Hematopoietic multipotent progenitor cell treated with erythropoietin and hydrocortisone succinate and interleukin-3 and kit ligand, for 8 days (in vitro differentiated cells): ENCODE measurements at places on chromosomes 6 and 20.

GRCh38 chr20:61887596-61888093 is 178.0 kb downstream of the TAF4 start:
- no peak for DNase-seq

DNA sequence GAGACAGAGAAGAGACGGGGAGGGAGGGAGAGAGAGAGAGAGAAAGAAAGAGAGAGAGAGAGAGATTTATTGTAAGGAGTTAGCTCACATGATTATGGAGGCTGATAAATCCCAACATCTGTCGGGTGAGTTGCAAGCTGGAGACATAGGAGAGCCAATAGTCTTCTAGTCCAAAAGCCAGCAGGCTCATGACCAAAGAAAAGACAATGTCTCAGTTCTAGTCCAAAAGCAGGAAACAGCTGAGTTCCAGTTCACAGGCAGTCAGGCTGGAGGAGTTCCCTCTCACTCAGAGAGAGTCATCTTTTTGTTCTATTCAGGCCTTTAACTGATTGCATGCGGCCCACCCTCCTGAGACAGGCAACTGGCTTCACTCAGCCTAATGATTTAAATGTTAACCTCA is 416.6 kb downstream of the PREX1 start:
- DNase-seq = no peak

DNA sequence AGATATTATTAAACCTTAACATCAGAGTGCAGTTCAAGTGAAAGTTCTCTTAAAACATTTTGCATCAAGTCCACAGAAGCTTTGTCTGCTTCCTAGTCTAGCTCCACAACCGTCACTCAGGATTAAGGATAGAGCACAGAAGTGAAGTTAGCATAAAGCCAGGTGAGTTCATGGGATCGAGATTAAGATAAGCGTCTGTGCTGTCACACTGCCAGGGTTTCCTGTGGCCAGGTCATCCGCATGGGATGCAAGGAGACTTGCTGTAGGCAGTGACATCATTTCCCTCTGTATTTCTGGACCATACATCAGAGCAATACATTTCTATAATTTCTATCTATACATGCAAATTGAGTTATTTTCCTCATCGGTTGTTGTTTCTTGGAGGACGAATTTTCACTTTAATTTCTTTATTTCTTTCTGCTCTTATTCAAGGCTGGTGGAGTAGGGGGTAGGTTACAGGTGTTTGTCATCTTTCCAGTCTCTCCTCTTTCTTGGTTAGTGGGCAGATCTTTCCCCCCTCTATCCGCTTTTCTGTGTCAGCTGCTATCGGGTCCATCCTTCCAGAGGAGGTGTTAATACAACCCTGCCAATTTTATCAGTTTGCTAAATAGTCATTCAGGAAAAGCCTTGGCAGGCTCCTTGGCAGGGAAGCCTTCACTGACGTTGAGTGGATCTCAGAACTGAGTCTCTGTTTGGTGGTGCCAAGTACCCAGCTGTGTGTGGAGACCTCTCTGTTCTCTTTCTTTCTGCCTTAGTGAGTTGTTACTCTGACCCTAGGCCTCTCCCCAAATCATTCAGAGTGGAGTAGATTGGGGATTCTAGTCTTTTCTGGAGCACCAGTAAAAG is 307.6 kb upstream of the MAP3K7 start:
- no peak for DNase-seq

GRCh38 chr6:156557251-156557910 is 219.8 kb upstream of the ARID1B start:
- no peak for DNase-seq

DNA sequence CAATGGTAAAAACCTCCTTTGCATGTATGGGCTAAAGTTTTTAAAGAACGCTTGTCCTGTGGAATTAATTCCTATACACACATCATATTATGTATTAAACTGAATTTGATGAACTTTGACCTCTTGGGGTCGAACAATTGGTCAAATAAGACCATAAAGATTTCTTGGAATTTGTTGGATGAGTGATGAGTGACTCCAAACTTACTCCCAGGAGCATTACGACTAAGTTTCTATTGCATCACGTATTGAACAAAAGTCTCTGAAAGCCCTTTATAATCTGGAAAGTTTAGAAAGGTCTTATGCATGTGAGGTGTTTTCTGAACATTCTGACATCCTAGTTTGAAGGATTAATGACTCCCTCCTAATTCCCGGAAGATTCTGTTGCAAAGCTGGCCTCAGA is 126.9 kb upstream of the BMP5 start:
- DNase-seq = no peak

GRCh38 chr6:156827382-156827781 is 50.2 kb downstream of the ARID1B start:
- DNase-seq = no peak

GRCh38 chr6:16681260-16681873 is 79.9 kb downstream of the ATXN1 start:
- DNase-seq = no peak

DNA sequence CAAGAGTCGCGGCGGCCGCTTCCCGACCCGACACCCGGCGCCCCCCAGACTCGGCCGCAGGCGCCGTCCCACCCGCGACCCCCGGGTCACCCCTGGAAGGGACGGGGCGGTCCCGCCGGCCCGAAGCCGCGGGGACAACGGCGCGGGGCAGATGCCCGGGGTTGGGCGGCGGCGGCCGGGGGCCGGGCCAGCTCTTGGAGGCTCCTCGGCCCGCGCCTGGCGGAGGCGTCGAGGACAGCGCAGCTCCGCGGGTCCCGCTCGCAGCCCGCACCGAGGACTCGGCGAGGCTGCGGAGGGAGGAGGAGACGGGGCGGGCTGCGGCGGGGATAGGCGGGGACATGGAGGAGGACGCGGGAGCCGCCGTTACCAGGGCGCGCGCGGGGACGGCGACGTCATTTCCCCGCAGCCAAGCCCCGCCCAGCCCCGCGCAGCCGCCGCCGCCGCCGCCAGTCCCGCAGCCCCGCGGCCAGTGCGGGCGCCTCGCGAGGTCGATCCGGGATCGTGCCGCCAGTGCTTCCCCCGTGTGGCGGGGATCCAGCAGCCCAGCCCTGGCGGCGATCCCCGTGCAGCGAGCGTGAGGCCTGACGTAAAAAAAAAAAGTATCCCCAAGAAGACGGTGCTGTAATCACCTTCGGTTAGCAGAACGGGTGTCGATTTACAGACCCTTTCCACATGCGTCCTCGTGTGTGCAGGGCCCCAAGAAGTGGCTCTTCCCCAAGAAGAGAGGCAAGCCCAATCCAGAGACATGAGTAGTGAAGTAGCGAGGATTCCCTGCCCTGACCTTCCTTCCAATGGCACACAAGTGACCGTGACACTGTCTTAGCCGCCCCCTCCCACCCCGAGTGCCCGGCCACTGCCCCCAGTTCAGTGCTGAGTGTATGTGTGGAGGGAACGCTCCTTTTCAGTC is at the start of gene FAM184A:
FAM184A (minus strand) TSS at position 289 of the 907 bp plus-strand sequence. CDS start 365 bp downstream, outside the sequence.
- peak; percentile 47 for DNase-seq

GRCh38 chr20:16777126-16777525 is 29.0 kb downstream of the OTOR start:
- no peak for DNase-seq

- no peak for DNase-seq
Observed at GRCh38 chr6:63685446-63686379, 50.1 kb downstream of the PHF3 start.

- DNase-seq = no peak
Observed at GRCh38 chr20:19813846-19814640, 56.0 kb downstream of the RIN2 start.

DNA sequence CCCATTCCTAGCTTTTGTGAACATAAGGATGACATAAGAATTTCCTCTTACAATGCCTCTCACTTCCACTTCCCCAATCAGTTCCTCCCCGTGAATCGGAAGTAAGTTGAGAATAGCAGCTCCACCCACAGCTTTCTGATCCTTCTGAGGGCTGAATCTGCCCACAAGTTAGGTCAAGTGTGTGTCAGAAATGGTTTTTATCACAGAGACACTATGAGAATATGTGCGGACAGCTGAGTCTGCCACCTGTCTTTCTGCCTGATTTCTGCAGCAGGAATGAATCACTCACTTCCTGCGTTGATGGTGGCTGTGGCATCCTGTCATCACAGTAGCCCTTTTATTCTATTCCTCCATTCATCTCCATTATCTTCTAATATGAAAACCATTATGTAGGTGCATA is 70.2 kb downstream of the RIN2 start:
- no peak for DNase-seq

DNA sequence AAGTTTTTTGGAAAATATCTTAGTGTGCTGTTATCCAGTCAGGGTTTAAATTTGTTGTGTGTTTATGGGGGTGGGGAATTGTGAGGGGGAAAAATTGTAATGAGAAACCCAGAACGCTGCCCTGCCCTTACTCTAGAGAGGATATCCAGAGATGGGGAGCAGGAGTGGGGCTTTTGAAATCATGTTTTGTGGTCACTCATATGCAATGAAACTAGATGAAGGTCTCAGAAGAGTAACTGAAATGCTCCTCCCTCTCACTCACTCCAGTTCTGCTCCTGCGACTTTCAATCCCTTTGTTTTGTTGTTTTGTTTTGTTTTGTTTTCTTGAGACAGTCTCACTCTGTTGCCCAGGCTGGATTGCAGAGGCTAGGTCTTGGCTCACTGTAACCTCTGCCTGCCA is 100.0 kb downstream of the CRYBG1 start:
- no peak for DNase-seq

- no peak for DNase-seq
Observed at GRCh38 chr20:44856856-44857448, 28.6 kb upstream of the YWHAB start.

DNA sequence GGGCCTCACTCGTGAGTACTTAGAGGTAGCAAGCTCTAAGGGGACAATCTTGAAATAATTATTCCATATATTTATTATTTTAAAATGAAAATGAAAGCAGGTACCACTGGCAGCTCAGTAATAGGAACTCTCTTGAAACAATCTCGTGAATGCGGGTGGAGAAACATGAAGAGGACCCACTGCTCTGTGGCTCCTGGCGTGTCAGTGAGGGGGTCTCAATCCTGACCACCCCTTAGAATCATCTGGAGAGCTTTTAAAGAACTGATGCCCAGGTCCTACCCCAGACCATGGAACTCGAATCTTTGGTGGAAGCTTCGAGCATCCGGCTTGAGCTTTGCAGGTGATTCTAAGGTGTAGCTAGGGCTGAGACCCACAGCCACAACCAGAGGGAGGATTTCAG is 23.9 kb upstream of the PXDC1 start:
- no peak for DNase-seq

DNA sequence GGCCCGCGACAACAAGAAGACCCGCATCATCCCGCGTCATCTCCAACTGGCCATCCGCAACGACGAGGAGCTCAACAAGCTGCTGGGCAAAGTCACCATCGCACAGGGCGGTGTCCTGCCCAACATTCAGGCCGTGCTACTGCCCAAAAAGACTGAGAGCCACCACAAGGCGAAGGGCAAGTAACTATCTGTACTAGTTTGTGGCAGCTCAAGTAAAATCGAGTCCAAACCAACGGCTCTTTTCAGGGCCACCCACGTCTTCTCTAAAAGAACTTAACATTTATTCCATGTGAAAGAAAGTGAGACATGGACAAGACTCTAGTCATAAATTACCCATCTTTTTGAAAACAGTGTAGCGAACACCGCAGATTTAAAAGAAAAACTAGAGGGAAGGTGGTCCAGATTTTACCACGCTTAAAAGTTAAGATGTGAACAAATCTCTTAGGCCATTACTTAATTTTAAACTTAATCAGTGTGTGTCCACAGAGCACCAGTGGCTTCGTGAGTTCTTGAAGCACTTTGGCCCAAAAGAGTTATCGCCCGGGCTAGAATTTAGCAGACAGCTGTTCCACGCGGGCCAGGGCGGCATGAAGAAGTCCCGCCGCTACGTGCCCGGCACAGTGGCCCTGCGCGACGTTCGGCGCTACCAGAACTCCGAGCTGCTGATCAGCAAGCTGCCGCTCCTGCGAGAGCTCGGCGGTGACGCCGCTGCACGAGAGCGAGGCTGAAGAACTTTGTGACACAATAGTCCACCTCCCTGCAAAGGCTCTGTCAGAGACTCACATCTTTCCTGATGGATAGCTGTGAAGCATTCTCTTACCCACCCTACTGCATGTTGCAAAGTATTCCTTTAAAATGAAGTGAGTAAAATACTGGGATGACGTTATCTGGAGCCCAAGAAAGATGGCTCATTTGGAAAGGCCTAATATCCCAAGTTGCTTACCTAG is 113.9 kb upstream of the PRSS16 start:
- DNase-seq = peak; percentile 88

DNA sequence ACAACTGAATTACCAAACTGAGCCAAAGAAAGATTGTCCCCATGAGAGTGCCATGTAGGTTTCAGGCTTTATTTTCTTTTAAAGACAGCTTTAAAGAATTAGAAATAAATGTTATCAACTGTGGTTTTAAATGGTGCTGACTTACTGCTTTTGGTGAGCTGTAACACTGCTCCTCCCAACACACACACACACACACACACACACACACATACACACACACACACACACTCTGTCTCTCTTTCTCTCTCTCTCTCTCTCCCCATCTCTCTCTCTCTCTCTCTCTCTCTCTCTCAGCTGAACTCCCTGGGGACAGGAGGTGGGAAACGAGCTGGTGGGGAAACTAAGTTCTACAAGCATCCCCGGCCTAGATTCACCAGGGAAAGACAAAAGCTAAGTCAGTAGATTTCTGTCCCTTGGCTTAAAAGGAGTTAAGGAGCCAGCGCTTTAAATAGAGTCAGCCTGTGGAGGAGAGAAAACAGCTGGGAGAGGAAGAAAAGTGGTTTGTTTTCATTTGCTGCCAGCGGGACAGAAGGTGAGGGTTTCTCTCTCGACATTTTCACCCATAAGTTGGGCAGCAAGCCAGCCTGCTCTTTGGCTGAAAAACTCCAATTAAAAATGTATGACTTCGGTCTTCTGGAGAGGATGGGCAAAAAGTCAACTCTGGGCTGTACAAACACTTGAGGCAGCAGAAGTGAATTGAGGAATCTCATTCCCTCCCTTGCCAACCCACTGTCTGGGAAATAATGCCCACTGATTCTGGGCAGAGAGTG is 27.4 kb downstream of the CBLN4 start:
- no peak for DNase-seq

DNA sequence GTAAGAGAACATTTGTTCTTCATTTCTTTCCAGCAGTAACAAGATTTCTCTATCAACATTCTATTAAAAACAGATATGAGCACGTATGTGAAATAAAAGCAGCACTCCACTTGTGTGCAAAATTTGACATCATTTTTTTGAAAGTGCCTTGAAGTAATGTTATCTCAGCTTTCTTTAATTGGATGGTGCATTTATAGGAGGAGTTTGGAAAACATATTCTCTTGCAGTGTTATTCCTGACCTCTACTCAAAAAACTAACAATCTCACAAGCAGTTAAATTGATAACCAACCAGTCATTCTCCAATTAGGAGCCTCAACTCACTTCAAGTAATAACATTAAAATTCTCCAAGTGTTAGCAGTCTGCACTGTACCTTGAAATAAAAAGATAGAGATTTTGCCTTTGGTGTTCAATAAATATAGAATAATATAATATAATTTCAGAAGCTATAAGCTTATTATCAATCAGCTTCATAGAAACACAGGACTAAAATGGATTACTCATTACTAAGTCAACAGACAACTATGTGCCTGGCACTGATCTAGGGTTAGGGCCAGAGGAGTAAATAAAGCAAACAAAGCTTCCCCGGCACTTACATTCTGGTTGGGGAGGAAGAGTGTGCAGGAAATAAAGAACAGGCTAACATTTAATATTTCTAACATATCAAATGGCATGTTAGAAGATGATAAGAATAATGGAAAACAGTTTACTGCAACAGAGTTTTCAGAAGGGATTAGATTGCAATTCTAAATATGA is 149.0 kb upstream of the SGK1 start:
- no peak for DNase-seq

GRCh38 chr20:16666272-16666671 is 63.6 kb upstream of the SNRPB2 start:
- no peak for DNase-seq

- no peak for DNase-seq
Observed at GRCh38 chr6:3450888-3451287, 6.0 kb downstream of the SLC22A23 start.
